ENCODE measurements at places on chromosomes 5 and 9. TPM values are rescaled to one million over a fixed set of nuclear protein-coding genes. Genes with fewer than 3 reads are reported as not detected.

The C8G gene
- not detected for total RNA-seq

The FAT2 gene
- not detected for total RNA-seq

The IL17B gene
- 1.1 TPM for total RNA-seq

The MSX2 gene
- 1.2 TPM for total RNA-seq

The SLC30A5 gene
- total RNA-seq = 39.1 TPM

Measured in omental fat pad (tissue), 4 donors.